Bladder microvascular endothelial cell (primary cell): ENCODE measurements at places on chromosomes 11 and 22. TPM values are rescaled to one million over a fixed set of nuclear protein-coding genes. Genes with fewer than 3 reads are reported as not detected.

Gene CNGA4
- total RNA-seq = not detected in 2 replicates

Gene KCNK7
- under 0.01 and 0.38 TPM in 2 replicates for total RNA-seq

Gene LMO1
- not detected in 2 replicates for total RNA-seq

Gene LBHD1
- total RNA-seq = 1.6 and 2.8 TPM in 2 replicates

Gene YDJC
- total RNA-seq = 10.6 and 14.1 TPM in 2 replicates

Gene OR10A5
- total RNA-seq = not detected in 2 replicates

Gene DLG2
- total RNA-seq = 0.49 and 0.76 TPM in 2 replicates

Gene OR5P2
- total RNA-seq = not detected in 2 replicates

Gene C11orf86
- total RNA-seq = not detected in 2 replicates

Gene XPNPEP3
- 4.9 and 10.1 TPM in 2 replicates for total RNA-seq

Gene MAP6
- 0.06 and 0.32 TPM in 2 replicates for total RNA-seq

Gene RIMBP3B
- total RNA-seq = 0.19 TPM in 1 of 2 replicates, not detected in the other

Gene UBQLNL
- not detected in 2 replicates for total RNA-seq

Gene FXYD6
- total RNA-seq = under 0.01 and 0.38 TPM in 2 replicates

Gene TIRAP
- 1.9 and 4.9 TPM in 2 replicates for total RNA-seq

Gene SMIM35
- not detected in 2 replicates for total RNA-seq

Gene PANX3
- not detected in 2 replicates for total RNA-seq

Gene MB
- total RNA-seq = not detected in 2 replicates

Gene OR51F1
- not detected in 2 replicates for total RNA-seq

Gene C11orf91
- total RNA-seq = not detected in 2 replicates

Gene KIF18A
- total RNA-seq = 10.4 and 11.8 TPM in 2 replicates

Gene GAL3ST1
- total RNA-seq = not detected in 2 replicates

Gene SERPIND1
- under 0.01 TPM in 1 of 2 replicates, not detected in the other for total RNA-seq

Gene INS
- total RNA-seq = not detected in 2 replicates

Gene SLC29A2
- 0.16 and 1.3 TPM in 2 replicates for total RNA-seq

Gene COX8A
- 202 and 382 TPM in 2 replicates for total RNA-seq

Gene A4GALT
- 24.8 and 54.1 TPM in 2 replicates for total RNA-seq

Gene UBE2L3
- total RNA-seq = 28.3 and 29.6 TPM in 2 replicates

Gene CDC42EP1
- 13.3 and 18.5 TPM in 2 replicates for total RNA-seq

Gene DBX1
- not detected in 2 replicates for total RNA-seq

Gene OR56A1
- total RNA-seq = not detected in 2 replicates

Gene SLC35E4
- total RNA-seq = 13.1 and 21.0 TPM in 2 replicates

Gene KCNJ11
- 0.25 and 0.32 TPM in 2 replicates for total RNA-seq

Gene RFPL3
- total RNA-seq = not detected in 2 replicates

Gene RPUSD4
- total RNA-seq = 31.7 and 38.6 TPM in 2 replicates

Gene APOA5
- not detected in 2 replicates for total RNA-seq

Gene OR4S1
- total RNA-seq = not detected in 2 replicates

Gene TPBGL
- total RNA-seq = under 0.01 TPM in 1 of 2 replicates, not detected in the other

Gene TRIM48
- not detected in 2 replicates for total RNA-seq

Gene SESN3
- 19.3 and 36.4 TPM in 2 replicates for total RNA-seq

Gene WNT7B
- total RNA-seq = not detected in 2 replicates

Gene MS4A4A
- not detected in 2 replicates for total RNA-seq

Gene NNMT
- total RNA-seq = 188 and 288 TPM in 2 replicates
